ENCODE measurements at places on chromosomes 4 and X.

DNA sequence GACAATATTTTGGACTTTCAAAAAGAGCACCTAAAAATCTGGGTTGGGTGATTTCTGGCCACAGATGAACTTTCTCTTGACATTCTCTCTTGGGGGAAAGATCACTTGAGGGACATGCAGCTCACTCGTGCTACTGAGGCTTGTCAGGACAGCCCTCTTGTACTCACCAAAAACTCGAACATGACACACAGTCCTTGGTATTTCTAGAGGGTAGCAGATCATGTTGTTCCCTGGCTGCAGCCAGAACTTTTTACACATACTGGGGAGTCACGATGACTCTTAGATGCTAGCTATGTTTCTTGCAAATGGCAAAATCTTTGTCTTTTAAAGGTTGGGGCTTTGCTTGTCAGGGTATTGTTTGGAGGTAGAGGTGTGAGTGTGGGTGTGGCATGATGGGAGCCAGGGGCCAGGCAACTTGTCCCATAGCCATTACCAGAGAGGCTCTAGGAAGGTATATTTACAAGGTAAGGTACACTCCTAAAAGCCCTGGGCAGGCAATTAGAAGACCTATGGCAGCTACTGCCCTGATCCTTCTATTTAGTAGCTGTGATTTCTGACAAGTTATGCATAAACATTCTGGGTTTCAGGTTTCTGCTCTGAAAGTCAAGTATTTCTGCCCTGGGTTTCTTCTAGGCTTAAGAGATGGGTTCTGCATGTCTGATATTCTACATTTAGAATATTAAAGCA is 241.7 kb upstream of the TLL1 start:
- no peak for DNase-seq

- DNase-seq = no peak
These were observed 96.7 kb downstream of the CORIN start for GRCh38 chr4:47741200-47741599.

GRCh38 chr4:168654104-168654847 is 157.4 kb downstream of the PALLD start:
- DNase-seq = no peak

DNA sequence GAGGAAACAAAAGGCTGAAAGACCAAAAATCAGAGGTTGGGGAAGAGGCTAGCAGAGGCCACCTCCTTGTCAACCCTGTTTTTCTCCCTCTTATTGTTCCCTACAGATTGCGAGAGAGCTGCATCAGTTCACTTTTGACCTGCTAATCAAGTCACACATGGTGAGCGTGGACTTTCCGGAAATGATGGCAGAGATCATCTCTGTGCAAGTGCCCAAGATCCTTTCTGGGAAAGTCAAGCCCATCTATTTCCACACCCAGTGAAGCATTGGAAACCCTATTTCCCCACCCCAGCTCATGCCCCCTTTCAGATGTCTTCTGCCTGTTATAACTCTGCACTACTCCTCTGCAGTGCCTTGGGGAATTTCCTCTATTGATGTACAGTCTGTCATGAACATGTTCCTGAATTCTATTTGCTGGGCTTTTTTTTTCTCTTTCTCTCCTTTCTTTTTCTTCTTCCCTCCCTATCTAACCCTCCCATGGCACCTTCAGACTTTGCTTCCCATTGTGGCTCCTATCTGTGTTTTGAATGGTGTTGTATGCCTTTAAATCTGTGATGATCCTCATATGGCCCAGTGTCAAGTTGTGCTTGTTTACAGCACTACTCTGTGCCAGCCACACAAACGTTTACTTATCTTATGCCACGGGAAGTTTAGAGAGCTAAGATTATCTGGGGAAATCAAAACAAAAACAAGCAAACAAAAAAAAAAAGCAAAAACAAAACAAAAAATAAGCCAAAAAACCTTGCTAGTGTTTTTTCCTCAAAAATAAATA is 179.9 kb downstream of the AR start:
- DNase-seq = no peak

GRCh38 chr4:168511780-168512489 is 15.1 kb downstream of the PALLD start:
- no peak for DNase-seq

DNA sequence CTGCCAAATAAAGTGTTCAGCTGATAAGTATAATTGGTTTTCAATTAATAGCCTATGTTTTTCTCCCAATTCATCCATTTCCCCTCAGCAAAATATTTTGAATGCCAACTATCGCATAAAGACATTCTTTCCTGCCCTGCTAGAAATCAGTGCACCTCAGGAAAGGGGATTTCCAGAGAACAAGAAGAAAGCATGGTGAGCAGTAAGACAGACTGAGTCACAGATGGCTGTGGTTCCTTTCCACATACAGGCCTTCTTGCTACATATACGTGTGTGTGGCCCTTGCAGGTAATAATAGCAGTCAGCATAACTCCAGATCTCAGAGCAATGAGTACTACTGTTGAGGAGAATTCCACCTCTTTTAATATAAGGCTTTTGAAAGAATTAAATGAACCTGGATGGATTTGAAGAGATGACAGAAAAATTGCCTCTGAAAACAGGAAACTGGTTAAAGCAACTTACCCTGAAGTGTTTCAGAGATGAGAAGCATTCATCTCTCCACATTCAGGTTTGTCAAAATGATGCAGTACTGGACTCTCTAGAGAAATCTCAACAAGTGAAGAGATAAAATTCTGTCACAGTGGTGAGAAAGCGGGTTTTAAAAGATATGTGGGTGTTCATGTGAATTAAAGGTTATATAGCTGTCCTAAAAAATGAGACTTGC is 13.6 kb downstream of the GASK1B start:
- DNase-seq = no peak

GRCh38 chr4:141142423-141142822 is 9.2 kb upstream of the RNF150 start:
- DNase-seq = peak; percentile 14

GRCh38 chrX:9832811-9833210 is 46.6 kb downstream of the SHROOM2 start:
- no peak for DNase-seq

DNA sequence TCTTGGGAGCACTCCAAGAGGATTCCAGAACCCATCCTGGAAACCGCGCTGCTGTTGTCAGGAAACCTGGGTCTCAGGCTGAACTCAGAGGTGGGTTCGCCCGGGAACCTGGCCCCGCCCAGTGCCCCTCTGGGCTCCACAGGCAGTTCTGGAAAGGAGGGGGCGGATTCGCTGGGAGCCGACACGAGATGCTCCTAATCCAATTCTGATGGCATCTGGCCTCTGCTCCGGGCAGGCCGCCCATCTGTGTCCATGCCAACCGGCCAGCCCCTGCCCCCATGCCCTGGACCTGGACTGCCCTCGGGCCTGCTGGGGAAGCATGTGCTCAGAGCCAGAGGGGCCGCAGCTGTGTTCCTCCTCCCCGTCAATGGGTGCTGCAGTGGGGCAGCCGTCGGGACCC is 21.0 kb downstream of the ATP2B3 start:
- no peak for DNase-seq

DNA sequence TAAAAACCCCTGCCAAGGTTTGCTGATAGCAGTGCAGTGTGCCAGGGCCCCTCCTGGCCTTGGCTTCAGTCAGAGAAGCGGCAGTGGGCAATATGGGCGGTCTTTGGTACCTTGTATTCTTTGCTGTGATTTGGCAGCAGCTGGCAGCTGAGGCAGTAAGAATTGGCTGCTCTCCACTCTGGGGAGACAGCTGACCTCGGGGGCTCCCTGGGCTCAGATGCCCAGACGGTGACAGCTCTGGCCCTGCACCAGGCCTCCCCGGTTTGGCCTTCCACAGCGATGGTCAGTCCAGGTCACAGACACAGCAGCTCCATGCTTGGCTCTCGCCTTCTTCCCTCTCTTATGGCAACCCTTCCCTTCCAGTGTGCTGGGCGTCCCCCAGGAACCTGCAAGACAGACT is 330.9 kb downstream of the BCOR start:
- DNase-seq = no peak

- no peak for DNase-seq
These were observed at the start of gene KLHL34 for GRCh38 chrX:21658152-21658737. TSS of gene KLHL34 (minus strand) at chrX:21658330. CDS start at chrX:21657788, 542 bp downstream.

- DNase-seq = no peak
These were observed 335.8 kb upstream of the SFRP2 start for GRCh38 chr4:154124539-154125255.

GRCh38 chrX:39174772-39175417 is 373.6 kb downstream of the MID1IP1 start:
- peak; percentile 34 for DNase-seq

GRCh38 chr4:185685804-185686203 is 126.2 kb downstream of the SORBS2 start:
- DNase-seq = no peak

- DNase-seq = no peak
These were observed 63.9 kb downstream of the PPP3CA start for GRCh38 chr4:101283434-101283833.

- no peak for DNase-seq
These were observed 90.8 kb downstream of the SHISA3 start for GRCh38 chr4:42488114-42488513.

- DNase-seq = no peak
These were observed 89.8 kb upstream of the S100G start for GRCh38 chrX:16560173-16560572.

DNA sequence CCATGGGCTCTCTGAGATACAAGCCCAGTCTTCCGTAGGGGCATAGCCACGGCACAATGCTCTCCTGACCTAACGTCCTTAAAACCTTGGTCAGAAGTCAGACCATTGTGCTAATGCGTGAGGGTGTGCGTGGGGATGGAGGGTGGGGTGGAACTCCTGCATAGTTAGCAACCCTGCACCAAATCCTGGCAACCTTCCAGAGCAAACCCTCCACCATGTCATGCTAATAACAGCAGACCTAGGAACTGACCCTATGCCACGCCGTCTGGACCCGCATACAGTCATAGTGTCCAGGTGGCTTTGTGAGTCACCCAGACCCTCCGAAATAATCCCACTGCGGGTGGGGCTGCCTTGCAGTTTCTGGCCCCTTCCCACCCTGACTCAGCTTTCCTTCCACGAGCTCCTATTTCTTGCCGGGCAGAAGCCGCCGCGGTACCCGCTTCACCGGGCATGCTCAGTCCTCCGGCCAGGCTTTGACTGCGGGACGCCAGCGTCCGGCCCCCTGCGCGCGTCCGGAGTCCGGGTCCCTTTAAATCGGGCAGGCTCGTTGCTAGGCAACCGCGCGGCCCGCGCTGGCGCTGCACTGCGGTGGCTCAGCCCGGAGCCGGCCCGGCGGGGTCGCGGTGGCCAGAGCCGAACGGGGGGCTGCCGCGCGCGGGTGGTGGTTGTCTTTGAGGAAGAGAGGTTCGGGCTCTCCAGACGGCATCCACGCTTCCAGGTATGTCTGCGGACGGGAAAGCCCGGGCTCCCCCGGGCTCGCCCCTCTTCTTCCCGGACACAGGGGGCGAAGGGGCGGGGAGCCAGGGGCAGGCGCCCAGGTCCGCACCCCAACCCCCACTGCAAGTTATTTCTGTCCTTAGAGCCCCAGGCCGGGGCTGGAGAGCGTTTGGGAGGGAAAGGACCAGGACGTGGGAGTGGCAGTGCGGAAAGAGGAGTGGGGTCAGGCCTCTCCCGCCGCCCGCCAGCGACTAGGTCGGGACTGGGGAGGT is at the start of gene CCDC160:
TSS of gene CCDC160 (plus strand) at position 557 of the 989 bp plus-strand sequence. CDS start 7,619 bp downstream, outside the sequence.
- peak; percentile 96 for DNase-seq

DNA sequence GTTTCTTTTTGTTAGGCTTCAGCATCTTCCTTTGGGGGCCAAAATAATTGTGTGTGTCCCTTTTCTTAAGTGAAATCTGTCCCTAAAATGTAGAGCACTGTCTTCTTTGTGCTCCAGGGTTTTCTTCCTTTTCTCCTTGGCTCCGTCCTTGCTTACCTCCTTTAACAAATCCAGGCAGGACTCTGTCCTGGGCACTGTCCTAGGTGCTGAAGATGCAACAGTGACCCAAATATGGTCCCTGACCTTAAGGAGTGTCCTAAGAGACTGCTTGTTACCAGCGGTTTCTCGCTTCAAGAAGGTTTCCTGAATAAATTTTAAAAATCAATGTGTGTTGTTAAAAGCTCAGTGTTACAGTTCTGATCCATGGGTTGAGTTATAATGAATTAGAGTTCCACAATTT is 471.8 kb downstream of the KCNIP4 start:
- DNase-seq = peak; percentile 7

DNA sequence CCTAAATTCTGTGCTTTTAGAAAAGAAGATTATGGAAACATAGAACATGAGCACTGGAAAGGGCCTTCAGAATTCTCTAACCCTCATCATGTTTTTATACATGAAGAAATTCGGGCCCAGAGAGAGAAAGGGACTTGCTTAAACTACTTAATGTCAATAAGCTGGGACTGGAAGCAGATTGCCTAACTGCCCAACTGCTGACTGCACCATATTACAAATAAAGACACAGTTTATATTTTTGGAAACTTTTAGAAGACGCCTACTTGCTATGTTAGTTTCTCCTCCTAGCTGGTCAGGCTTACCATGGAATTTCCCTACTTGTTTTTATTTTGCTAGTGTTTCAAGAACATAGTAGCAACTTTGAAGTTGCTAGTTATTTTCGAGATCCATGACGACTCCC is 47.1 kb downstream of the SLC9A6 start:
- no peak for DNase-seq

DNA sequence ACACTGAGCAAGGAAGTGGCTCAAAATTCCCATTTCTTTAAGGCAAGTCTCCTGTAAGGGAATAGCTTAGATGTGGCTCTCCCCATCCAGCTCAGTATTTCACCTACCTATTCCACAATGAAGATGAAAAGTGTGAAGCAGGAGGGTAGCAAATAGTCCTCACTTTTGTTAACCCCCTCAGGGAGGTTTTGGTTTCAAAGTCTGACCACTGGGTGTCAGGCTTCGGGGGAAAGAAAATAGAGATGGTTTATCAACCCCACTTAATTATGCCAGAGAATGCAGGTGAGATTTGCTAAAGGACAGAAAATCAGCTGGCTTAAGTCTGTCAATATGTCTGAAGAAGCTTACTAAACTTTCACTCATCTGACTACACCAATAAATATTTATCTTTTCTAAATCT is 69.5 kb downstream of the DHX15 start:
- DNase-seq = no peak

GRCh38 chr4:152626790-152627189 is 53.0 kb downstream of the TMEM154 start:
- DNase-seq = no peak

DNA sequence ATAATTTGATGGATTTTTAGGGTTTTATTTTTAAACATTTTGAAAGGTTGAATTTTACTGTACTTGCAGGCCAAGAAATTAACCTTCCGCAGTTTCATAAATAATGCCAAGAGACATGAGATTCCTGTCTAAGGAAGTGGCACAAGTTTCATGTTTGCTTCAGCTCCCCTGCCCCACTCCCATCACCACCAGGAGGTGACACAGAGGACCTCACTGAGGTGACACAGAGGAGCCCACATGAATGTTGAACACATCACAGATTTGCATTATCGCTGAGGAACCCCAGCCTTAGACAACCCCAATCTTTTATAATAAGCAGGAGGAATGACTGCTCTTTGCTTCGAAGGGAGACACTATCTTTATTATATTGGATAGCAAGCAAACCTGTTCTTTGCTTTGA is 491.4 kb upstream of the ATOH1 start:
- no peak for DNase-seq

- DNase-seq = no peak
These were observed 36.5 kb upstream of the RASL11B start for GRCh38 chr4:52825460-52826090.

GRCh38 chr4:102667001-102667400 is 93.8 kb downstream of the MANBA start:
- DNase-seq = no peak
